ENCODE measurements at places on chromosomes 12 and 14.

DNA sequence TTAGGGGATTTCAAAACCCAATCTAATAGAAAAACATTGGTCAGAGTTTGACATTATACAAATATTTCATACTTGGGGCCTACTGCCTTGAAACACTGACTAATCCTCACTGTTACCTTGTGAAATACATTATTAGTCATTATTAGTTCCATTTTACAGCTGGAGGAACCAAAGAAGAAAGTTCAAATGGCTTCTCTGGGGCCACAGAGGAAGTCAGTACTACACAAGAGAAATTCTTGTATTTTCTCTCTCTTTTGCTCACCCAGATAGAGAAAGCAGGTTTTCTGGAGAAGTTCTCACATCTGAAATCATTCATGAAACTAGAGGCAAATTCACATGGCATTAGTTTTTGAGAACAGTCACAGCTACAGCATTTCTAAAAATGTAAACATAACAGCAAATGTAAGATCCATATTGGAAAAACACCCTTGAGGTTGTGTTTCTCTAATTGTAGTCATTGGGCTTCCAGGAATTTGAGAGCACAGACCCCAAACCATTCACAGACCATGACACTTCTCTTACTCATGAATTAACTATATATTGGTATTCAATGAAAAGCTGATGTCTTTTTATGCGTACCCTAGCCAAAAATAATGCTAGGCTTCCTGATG is 83.0 kb downstream of the LLPH start:
- no peak for DNase-seq

DNA sequence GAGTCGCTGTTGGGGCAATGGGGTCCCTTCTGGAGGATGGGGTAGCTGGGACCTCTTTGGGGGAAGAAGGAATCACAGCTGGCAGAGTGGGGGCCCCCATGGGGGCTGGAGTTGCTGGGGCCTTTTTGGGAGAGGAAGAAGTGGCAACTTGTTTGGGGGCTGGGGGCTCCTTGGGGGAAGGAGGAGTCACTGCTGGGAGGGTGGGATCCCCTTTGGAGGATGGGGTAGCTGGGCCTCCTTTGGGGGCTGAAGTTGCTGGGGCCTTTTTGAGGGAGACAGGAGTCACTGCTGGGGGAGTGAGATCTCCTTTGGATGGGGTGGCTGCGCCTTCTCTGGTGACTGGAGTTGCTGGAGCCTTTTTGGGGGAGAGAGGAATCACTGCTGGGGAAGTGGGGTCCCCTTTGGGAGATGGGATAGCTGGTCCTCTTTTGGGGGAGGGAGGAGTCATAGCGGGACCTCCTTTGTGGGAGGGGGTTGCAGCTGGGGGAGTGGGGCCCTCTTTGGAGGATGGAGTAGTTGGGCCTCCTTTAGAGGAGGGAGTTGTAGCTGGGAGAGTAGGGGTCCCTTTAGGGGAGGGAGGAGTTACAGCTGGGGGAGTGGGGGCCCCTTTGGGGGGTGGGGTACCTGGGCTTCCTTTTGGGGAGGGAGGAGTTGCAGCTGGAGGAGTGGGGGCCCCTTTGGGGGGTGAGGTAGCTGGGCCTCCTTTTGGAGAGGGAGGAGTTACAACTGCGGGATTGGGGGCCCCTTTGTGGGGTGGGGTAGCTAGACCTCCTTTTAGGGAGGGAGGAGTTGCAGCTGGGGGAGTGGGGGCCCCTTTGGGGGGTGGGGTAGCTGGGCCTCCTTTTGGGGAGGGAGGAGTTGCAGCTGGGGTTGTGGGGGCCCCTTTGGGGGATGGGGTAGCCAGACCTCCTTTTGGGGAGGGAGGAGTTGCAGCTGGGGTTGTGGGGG is 7.9 kb downstream of the NACA start:
- DNase-seq: no peak

GRCh38 chr12:21683115-21683514 is 25.5 kb upstream of the LDHB start:
- DNase-seq: no peak

DNA sequence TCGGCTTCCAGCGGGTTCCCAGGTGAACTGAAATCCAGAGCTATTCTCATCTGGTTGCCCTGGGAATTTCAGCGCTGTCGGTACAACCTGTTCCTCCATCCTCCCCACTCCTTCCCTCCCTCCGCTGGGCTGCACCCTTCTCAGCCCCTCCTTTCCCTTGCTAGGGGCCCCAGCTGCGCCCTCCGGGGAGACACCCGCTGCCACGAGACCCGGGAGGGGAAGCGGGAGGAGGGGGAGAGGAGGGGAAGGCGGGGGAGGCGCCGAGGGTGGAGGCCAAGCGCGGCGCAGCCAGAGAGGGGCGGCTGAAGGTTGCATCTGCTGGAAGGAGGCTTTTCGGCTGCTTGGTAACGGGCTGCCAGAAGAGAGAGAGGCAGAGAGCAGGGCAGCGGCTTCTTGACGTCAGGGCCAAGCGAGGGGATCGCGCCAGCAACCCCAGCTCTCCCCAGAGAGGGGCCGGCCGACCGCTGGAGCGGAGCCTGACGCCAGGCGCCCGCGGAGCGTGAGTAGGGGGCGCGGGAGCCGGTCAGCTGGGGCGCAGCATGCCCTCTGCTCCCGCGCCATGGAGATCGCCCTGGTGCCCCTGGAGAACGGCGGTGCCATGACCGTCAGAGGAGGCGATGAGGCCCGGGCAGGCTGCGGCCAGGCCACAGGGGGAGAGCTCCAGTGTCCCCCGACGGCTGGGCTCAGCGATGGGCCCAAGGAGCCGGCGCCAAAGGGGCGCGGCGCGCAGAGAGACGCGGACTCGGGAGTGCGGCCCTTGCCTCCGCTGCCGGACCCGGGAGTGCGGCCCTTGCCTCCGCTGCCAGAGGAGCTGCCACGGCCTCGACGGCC is at the start of gene KCNA5:
TSS of gene KCNA5 (plus strand) at position 291 of the 831 bp plus-strand sequence. CDS start at position 560, 269 bp downstream.
- peak; percentile 61 for DNase-seq
